Putamen (tissue), 1 donor: ENCODE measurements at places on chromosomes 5 and 9.

GRCh38 chr5:166898166-166898565 lies 1393.3 kb upstream of the WWC1 start:
- DNase-seq: no peak

GRCh38 chr5:78573318-78573717 lies 75.3 kb downstream of the LHFPL2 start:
- no peak for DNase-seq

GRCh38 chr5:55385846-55386245 lies 78.1 kb downstream of the MTREX start:
- no peak for DNase-seq

DNA sequence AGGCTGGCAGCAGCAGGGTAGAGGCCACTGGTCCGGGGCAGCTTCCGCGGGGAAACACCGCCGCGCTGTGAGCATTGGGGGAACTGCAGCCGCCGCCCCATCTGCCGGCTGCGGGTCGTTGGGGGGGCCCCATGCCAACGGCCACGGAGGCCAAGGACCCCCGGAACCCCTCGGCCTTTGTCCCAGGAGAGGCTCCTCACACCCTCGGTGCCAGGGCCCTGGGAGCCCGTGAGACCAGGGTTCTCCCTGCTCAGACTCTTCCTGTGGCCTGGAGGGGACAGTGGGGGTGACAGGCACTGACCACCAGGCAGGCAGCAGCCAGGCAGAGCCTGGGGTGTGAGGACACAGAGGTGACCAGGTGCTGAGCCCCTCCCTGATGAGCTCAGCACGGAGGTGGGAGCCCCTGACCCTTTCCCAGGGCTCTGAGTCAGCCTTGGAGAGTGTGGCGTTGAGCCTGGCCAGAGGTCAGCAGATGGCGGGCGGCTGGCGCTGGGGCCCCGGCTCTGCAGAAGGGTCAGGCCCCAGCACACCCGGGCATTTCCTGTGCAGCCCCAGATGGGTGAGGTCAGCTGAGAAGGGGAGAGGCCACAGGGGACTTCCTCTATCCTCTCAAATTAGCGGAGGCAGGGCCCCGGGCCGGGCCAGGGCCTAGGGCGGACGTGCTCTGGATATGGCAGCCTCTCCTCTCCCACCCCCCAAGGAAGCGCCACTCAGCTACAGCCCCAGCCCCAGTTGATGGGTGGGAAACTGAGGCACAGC lies 17.9 kb upstream of the EGFL7 start:
- no peak for DNase-seq

DNA sequence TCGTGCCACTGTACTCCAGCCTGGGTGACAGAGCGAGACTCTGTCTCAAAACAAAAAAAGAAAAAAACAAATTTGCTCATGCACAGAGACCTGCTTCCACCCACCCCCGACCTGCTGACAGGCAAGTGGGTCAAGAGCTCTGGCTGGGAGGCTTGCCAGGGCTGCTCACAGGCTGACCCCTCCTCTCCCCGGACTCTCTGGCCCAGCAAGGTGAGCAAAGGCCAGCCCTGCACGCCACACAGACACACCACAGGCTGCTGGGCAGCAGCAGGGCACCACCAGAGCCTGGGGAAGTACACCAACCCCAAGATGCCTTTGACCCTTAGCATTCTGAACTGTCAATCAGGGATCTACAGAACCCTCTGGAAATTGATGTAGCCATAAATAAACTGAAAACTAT lies 29.2 kb downstream of the NSUN2 start:
- DNase-seq: no peak

DNA sequence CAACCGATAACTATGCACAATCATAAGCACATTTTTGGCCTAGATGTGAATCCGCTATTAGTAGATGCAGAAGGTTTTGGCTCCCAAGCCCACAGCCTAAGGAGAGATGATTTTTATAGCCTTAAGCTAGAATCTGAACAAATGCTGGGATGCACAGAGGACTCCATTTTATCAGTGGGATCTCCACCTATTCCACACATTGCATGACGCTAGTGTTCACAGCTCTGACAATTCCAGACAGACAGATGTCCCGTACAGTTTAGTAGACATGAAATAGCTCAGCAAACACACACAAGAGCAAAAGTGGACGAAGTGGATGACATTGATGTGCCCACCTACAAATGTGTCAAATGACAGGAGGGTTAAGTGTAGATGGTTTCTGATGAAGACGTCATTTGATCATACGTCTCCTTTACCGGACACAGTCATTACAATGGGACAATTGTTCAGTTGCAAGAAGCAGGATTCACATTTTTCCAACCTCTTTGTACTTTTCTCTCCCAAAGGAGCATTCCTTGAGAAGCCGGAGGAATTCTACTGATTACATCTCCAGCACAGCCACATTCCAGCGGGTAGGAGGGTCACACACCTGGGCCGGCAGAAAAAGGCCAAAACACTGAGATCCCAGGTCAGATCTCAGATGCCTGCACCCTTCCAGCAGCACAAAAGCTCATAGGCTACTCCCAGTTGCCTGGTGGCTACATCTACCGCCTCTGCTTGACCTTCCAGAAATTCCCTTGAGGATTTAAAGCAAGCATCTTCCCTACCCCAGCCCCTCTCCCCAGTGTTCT lies 202.4 kb downstream of the SLIT3 start:
- DNase-seq: no peak

- DNase-seq: no peak
These were observed 343.7 kb downstream of the DMRTA1 start for GRCh38 chr9:22790329-22790728.

GRCh38 chr5:168916852-168917251 lies 337.7 kb upstream of the PANK3 start:
- DNase-seq: peak; percentile 18

GRCh38 chr5:156667616-156668015 lies 182.5 kb upstream of the PPP1R2B start:
- no peak for DNase-seq

GRCh38 chr9:138111607-138112006 lies 234.0 kb downstream of the CACNA1B start:
- DNase-seq: no peak

- no peak for DNase-seq
These were observed 222.6 kb downstream of the MEF2C start for GRCh38 chr5:88660264-88660946.

GRCh38 chr5:169760229-169760628 lies 123.2 kb downstream of the DOCK2 start:
- no peak for DNase-seq

- no peak for DNase-seq
These were observed 51.2 kb upstream of the ARRDC3 start for GRCh38 chr5:91434348-91434747.

DNA sequence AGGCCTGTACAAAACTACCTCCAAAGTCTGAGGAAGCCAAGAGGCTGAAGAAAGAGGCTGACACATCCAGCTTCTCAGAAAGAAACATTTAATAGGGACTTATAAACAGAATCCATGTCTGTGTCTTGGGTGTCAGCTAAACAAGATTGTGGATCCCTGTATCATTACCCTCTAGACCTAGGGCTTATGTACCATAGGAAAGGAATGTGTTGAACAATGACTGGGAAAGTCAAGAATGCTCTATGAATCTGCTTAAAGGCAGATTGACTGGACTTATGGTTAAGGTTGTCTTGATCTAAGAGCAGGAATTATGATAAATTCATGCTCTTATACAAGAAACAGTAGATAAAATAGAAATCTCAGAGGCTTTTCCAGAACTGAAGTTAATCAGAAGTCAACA lies 335.7 kb upstream of the RPS23 start:
- no peak for DNase-seq

DNA sequence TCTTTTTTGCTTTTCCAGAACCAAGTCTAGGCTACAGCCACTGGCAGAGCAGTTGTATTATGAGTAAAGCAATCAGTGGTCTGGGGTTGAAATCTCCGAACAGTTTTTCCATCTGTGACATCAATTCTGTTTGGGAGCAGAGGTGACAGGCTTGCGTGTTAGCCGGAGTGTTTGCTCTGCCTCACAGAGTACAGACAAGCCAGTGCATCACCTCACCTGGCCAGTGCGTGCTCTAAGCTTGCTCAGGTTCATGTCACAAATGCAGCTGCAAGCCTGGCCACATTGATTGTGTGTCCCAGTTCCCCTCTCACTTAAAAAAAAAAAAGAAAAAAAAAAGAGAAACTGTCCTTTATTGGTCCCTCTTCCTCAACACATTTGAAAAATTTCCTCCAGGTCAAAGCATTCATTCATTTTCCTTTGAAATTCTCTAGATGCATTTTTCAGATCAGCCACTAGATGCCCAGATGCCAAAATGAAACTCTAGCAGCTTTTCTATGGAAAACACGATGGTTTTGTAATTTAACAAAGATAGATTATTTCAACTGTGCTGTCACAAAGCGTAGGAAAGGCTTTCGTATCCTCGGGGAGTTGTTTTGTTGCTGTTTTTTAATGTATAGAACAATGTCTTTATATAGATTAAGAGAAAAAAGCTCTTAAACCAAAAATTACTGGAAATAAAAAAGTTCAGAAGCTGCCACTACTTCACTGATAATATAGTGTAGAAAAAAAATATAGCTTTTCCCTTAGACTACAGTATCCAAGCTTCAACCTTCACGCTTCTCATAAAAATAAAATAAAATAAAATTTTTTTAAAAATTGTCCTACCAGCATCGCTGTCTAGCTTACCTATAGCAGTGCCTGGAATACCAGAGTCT lies 585.5 kb downstream of the TLE1 start:
- no peak for DNase-seq

DNA sequence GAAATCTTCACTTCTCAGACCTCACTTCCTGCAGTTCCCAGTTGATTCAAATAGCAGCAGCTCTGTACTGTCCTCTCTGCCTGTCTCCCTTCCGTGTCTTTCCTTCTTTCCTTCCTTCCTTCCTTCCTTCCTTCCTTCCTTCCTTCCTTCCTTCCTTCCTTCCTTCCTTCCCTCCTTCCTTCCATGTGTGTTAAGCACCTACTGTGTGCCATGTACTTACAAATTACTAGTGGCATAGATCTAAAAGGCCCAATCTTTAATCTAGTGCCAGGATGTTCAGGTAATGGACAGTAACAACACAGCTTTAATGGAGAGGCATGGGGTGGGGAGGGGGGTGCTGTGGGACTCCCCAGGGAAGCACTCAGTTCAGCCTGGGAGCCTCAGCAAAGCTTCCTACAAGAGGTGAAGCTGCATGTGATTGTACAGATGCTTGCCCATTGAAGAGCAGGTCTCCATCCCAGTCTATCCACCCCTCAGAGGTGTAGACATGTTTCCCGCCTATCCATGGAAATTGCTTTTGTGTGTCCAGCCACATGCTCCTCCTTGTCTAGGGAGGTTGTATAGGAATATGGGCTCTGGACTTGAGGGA lies 106.0 kb downstream of the RGS3 start:
- no peak for DNase-seq
